ENCODE measurements at places on chromosomes 5 and 9.

- no peak for DNase-seq
These were observed 224.6 kb upstream of the ARRDC3 start for GRCh38 chr5:91607675-91608074.

GRCh38 chr5:80761966-80762365 lies 107.2 kb upstream of the DHFR start:
- DNase-seq = no peak

DNA sequence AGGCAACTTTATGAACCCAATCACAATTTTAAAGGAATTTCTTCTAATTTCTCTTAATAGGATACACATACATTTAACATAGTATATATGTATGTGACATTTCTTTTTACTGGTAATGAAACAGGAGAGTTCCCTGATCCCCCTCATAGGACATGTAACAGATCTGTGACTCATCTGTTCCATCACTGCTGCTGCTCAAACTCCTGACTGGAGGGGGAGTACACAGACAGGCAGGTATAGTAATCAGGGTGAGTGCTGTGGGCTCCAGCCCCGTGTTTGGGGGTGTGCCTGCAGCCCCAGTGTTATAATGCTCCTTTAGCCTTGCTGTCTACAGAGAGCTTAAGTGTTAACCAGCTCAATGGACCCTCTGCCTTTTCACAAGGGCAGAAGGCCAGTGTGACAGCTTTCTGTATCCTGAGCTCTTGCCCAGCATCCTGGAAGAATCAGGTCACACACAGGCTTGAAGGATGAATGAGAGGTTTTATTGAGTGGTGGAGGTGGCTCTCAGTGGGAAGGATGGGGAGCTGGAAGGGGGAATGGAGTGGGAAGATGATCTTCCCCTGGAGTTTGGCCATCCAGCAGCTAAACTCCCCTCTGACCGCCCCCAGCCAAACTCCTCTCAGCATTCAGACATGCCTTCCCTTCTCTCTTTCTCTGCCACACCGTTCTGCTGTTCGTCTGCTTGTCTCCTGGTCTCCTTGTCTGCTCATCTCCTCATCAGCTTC lies 161.3 kb downstream of the ZNF608 start:
- DNase-seq = no peak

GRCh38 chr9:9950813-9951212 lies 662.0 kb downstream of the PTPRD start:
- DNase-seq = no peak

- DNase-seq = no peak
These were observed 18.9 kb downstream of the SLCO4C1 start for GRCh38 chr5:102277144-102277543.

DNA sequence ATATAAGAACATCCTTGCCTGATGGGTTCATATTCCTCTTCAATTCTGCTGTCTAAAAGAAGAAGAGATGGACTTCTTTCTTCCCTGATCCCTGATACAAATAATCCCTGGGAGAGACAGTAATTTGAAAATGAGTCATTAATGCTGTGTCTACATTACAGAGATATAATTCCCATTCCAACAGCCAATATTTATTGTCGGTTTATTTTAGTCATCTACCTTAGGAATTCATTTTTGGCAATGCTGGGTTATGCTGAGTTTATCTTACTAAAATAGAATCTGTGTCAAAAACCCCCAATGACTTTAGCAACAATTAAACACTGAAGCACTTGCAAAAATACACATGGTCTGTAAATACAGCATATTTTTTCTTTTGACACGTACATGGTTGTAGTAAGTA lies 23.9 kb downstream of the ZNF474 start:
- DNase-seq = no peak

DNA sequence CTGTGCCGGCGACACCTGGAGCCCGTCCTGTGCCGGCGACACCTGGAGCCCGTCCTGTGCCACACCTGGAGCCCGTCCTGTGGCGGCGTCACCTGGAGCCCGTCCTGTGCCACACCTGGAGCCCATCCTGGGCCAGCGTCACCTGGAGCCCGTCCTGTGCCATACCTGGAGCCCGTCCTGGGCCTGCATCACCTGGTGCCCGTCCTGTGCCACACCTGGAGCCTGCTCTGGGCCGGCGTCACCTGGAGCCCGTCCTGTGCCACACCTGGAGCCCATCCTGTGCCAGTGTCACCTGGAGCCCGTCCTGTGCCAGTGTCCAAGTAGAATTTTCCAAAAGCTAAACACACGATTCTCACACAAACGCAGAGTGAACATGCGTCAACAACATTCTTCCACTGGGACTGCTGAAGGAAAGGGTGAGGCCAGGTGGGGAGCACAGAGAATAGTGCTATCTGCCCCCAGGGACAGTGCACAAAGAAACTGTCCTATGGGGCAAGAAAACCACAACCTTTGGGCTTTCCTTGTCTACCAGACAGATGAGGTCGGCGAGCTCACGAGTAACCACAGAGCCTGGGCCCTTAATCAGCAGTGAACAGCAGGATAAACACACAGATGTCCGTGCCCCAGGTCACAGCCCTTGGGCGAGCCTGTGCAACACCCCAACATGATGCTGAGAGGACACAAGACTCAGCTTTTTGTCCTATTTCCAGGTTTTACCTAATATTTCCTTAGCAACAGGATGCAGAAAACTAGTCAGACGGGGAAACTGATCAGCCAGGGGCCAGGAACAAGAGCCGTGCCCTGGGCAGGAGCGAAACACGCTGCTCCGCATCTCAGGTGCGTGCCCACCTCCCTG lies 7.9 kb downstream of the QSOX2 start:
- no peak for DNase-seq

GRCh38 chr9:72864327-72864726 lies 88.5 kb downstream of the ALDH1A1 start:
- DNase-seq = no peak

DNA sequence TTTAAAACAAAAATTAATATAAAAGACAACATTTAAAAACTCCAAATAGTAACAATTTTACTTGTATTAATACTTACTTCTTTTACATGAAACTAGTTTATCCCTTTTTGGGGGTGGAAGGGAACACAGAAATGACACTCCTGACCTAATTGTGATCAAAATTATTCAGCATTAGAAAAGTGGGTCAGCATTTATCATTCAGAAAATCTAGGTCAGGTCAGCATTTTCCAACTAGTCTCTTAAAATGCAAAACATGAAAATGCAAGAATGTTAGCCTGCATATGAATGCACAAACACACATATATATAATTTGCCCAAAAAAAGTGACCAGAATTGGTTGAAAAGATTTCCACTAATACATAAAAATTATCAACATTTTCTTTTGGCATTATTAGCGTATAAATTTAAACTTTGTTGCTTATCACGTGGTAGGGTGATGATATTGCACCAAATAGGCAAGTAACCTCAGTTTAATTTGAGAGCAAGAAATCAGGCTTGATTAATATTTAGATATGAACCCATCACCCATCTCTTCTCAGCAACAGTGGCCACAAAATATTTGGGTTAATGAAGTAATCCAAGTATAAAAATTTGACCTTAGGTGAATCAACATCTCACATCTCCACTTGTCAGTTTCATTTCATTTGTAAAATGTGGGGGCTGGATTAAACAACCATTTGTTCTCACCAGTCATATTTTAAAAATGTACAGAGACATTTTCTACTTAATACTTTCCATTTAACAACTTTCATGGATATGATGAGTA lies 5.7 kb downstream of the TMEM167A start:
- no peak for DNase-seq

DNA sequence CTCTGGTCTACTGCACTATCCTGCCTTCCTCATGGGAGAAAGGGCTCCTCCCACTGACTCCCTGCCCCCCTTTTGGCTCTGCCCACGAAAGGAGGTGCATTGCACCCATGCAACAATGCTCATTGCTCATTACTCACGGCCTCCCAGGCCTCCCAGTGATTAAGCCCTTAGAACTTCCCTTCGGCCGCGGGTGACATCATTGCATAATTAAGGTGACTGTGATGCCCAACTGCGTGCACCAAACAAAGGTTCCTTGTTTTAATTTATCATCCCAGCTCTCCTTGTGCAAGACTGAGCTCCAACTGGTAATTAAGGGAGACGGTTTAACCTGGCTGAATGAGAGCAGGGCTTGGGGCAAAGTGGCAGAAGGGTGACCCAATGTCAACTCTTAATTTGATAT lies 180.4 kb downstream of the GAS1 start:
- DNase-seq = no peak

DNA sequence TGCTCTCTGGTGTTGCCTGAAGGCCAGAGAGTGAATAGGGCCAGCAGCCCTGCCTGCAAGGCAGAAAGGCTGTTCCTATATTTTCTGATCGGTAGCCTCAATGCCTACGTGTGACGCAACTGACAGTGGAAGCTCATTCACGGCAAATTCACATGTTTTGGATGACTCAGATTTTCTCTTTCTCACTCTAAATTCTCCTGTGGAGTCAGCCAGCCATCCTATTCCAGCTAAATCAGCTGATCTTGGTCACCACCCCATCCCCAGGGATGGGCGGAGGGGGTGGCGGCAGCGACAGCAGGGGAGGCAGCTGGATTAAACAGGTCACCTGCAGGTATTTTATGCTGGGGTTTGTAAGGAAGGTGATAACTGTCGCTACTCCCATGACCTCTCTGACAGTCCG lies 52.3 kb downstream of the ZNF510 start:
- DNase-seq = no peak

DNA sequence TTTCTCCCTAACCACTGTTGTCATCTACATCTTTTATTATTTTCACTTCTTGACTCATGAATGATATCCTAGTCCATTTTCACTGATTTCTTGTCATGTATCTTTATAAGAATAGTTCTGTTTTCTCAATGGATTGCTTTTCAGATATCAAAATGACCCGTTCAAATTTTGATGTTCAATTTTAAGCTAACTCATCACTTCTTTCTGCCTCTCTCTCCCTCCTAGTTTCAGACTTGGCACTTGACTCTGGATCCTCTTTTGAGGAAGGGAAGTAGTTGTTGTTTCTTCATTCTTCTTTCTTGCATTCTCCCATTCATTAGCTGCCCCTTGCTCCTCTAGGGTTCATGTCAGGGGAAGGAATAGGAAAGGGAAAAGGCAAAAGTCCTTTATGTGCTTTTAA lies 23.7 kb downstream of the CSNK1G3 start:
- DNase-seq = no peak

DNA sequence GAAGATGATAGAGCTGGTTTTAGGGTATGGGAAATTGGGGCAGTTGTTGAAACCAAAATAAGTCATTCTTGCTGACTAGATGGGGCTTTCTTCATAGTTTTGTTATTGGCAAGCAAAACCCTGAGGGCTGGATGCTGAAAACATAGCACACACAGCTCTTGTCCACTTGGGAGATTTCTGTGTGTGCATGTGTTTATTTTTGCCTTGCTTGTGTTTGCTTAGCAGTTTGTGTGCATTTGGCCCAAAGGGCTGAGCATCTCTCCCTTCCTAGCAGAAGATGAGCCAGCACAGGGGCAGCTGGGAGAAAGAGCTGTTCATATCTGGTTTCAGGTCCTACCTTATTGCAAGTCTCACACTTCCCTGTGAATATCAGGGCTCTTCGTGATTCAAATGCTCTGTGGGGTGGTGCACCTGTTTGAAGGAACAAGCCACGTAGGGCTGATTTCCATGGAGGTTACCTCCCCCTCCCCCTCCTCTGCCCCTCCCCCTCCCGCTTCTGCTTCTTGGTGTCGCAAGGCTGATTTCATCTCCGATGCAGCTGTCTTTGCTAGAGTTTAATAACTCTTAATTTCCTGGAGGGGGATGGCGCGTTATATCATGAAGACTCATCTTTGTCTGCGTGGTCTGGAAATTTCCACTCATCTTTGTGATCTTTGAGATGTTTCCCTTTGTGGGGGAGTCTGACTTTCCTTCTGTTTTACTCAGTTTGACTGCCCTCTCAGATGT lies 296.5 kb downstream of the ARHGAP26 start:
- DNase-seq = no peak

DNA sequence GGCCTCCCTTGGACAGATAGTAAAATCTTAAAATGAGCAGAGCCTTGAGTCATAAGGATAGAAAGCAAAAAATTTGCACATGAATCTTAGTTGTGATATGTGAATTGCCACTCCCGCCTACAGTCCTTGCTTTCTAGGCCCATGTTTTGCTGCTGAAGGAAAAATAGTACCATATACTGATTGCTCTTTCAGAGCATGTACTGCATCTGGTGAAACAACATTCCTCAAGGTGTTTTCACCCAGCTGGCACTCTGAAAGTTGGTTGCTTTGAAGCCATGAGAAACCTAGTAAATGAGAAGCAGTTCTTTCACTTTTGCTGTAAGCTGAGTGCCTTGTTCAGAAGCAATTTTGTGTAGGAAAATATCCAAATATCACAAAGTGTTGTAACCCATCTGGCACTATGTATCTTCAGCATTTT lies 10.3 kb downstream of the CDC37L1 start:
- DNase-seq = no peak

DNA sequence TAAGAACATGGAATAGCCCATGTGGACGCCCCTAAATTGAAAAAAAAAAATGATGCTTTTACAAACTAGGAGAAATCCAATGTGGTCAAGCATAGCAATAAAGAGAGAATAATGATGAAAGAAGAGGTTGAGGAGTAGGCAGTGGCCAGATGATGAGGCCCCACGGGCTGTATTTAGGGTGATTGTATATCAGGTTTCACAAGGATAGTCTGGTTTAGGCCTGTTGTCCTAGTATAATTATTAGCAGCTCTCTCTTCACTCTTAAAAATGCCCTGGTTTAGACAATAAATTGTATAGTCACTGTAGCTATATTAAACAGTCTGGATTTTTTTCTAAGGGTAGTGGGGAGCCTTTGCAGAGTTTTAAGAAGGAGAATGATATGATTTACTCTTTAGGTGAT lies 102.4 kb upstream of the PRRC1 start:
- DNase-seq = no peak

DNA sequence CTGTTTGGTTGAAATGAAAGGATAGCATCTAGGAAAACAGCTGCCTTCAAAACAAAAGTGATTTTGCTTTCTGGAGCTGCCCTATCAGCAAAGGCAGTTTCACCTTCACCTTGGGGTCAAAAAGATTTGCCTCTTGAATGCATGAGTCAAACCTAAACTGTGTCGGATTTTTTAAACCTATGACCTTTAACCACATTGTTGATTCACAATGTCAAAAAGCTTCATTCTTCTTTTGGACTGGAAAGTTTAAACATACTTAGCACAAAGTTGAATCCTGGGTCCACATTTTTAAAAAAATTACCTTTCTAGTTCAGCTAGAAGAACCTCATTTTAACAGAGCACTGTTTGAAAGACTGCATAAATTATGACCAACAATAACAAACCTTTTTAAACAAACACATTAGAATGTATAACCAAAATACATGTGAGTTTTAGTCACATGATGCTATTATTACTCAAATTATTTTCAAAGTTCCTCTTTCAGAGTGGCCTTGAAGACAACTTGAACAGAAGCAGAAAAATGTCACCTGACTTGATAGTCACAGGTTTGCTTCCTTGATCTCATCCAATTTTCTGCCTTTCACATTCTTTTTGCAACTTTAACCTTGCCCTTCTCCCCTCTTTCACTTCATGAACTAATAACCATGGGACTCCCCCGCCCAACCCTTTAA lies 109.7 kb upstream of the LHFPL2 start:
- no peak for DNase-seq

DNA sequence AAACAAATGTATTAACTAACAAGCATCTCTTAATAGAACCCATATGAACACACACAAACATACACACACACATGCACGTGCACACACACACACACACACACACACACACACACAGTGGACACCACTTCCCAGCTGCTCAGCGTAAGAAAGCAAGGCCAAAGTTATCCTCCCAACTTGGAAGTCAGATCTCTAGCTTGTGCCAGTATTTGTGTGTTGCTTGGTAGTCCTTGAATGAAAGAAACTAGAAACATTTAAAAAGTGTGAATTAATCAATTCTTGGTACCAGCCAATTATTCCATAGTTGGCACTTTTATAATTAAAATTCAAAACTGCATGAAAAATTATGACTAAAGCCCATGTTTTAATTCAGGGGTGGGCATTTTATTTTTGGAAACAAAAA lies 178.1 kb downstream of the TMEM161B start:
- no peak for DNase-seq

All from NCI-H2029 treated with DMSO at 0.1 percent for 48 hours (cell line).